ENCODE measurements at places on chromosomes 1 and 21.

DNA sequence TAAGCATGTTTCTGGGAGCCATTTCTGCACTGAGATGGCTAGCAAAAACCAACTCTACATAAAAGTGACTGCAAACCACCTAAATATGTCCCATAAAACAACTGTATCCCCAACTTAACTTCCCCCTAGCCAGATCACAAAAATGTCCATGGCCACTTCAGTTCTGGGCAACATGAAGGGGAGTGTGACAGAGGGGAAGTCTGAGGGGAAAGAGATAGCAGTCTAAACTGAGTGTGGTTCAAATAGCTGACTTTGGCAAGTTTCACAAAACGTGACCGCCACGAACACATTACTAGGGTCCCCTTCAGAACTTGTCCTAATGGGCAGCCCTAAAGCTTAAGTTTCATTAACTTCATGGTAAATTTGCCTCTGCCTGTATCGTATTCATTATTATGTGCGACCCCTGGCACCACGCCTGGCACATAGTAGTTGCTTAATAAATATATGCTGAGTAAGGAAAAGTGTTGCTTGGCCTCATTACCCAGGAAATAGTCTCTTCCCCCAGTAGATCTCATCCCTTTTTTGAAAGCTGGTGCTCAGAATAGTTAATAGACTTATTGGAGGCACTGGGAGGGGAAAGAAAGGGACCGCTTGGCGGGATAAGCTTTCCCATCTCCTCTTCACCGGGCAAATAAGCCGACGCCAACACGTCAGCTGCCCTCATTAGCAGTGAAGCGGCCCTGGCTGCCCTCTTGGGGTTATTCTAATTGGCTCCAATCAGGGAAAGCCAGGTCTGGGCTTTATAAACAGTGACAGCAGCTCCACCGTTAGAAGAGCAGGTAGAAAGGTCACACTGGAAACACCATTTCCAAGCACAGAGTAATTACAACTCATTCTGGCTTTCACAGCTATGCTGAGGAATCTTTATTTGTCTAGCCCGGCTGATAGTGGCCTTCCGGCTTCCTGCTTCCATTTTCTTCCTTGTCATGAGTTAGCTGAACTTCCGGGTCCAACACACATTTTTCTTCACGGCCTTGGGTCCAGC lies 122.1 kb downstream of the LRIG2 start:
- DNase-seq = no peak

GRCh38 chr1:48977273-48977672 lies 200.6 kb upstream of the BEND5 start:
- DNase-seq = no peak

DNA sequence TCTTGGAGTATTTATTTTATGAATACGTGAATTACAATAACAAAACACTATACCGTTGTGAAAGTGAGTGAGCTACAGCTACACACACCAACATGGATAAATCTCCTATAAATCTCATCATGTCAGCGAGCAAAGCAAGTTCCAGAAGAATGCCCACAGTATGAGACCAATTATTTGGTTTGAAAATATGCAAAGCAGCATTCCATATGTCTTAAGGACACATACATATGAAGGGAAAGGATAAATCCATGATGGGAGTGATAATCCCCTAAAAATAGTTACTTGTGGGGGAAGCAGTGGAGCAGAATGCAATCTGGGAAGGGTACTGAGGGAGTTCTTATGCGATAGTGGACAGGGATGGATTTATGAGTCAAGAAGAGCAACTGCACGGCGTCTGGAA lies 261.3 kb downstream of the DISC1 start:
- DNase-seq = no peak

GRCh38 chr1:214568328-214568727 lies 16.9 kb upstream of the PTPN14 start:
- DNase-seq = no peak

GRCh38 chr1:58699011-58699762 lies 675 bp downstream of the MYSM1 start:
- DNase-seq = no peak

- DNase-seq = no peak
Observed at GRCh38 chr1:43636006-43636641, 13.8 kb upstream of the KDM4A start.

- DNase-seq = no peak
Observed at GRCh38 chr1:210310562-210311153, 18.0 kb upstream of the HHAT start.

GRCh38 chr1:89451011-89451410 lies 73.6 kb upstream of the LRRC8B start:
- no peak for DNase-seq

DNA sequence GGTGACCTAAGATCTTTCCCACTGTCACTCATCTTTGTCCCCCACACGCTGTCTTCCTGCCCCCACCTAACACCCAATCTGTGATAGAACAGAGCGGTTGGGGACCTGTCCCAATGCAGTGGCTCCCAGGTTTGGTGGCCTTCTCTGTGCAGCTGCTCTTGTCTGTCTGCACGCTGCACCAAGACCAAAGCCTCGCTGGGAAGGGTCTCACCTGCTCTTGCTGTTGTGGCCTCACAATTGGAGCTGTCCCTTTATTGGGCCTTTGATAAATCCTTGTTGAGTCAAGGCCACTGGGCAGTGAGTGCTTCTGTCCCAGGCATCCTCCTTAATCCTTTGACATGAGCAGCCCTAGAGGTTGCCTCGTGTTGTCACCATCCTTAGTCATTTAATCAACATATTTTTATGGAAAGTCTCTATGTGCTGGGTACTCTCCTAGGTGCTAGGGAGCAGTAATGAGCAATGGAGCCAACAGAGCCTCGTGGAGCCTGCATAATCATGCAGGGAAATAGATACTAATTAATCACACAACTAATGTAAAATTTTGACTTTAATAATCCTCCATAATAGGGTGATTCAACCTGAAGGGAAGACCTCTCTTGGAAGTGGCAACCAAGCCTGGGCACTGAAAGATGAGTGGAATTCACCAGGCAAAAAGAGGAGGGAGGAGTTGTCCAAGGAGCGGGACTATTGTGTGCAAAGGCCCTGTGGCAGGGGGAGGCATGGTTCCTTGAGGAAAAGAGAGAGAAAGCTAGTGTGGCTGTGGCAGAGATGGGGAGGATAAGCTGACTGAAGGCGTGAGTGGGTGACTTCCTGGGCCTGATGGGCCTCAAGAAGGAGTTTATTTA lies 57.6 kb downstream of the MAN1C1 start:
- DNase-seq = no peak

DNA sequence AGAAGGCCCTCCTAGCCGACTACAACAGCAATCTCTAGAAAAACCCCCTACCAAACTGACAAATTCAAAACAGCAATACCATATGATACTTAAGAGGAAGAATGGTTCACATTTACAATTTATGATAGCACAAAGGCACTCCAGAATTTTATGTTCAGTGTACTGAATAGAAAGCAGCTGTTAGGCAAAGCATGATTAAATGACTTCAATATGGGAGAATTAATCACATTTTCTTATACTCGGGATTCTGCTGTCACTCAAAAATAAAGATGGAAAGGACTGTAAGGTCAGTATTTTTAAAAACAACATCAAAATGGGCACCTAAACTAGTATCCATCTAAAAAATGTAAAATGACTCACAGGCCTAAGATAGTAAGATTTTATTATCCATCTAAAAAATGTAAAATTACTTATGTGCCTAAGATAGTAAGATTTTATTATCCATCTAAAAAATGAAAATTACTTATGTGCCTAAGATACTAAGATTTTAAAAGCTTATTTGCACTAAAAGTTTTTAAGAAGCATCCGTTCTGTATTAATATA lies 198.5 kb downstream of the SMYD3 start:
- DNase-seq = no peak

DNA sequence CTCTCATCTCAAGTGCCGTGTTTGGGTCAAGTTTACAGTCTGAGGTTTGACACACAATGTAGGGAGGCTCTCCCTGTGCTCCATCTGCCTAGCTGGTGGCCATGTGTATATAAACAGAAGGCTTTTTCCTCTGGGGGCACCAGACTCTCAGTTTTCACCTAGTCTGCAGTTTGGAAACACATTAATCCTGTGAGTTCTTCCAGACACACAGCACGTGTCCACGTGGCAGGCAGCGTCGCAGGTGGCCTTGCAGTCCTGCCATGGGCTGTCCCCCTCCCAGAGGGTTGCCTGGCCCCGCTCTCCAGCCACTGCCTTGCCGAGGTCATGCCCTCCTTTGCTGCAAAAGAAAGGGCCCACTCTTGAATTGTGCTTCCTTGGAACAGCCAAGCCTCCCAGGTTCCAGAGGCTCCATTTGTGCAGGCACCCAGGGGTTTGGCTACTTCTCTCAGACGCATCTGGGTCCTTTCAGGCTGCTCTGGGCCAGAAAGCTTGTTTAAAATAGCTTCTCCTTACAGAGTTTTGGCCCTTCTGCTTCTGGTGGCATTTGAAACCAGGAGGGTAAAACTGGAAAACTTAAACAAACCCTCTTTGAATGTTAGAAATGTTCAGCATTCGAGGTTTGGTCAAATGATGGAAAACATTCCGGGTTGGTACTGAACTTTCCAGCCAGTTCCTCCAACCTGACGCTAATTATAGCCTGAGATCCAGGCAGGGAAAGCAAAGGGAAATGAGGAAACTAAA lies 4.4 kb upstream of the RUNX1 start:
- no peak for DNase-seq

GRCh38 chr1:32772281-32773017 lies 44.7 kb downstream of the YARS1 start:
- no peak for DNase-seq

All from stimulated activated CD8-positive, alpha-beta memory T cell treated with anti-CD3 and anti-CD28 coated beads, Interleukin-4, amount 100 ng/mL, for 48 hours (primary cell).